Activated CD8-positive, alpha-beta memory T cell treated with anti-CD3 and anti-CD28 coated beads, Interleukin-2, amount 10 ng/mL, durations not matched to agents 7 days and 5 days (primary cell): ENCODE measurements at places on chromosomes 2 and 18. TPM values are rescaled to one million over a fixed set of nuclear protein-coding genes. Genes with fewer than 3 reads are reported as not detected.

The IMPA2 gene
- total RNA-seq = 14.1 TPM

The TM4SF20 gene
- not detected for total RNA-seq

The HTR2B gene
- not detected for total RNA-seq

The CHN1 gene
- total RNA-seq = 1.7 TPM

The CDK15 gene
- total RNA-seq = not detected

DNA sequence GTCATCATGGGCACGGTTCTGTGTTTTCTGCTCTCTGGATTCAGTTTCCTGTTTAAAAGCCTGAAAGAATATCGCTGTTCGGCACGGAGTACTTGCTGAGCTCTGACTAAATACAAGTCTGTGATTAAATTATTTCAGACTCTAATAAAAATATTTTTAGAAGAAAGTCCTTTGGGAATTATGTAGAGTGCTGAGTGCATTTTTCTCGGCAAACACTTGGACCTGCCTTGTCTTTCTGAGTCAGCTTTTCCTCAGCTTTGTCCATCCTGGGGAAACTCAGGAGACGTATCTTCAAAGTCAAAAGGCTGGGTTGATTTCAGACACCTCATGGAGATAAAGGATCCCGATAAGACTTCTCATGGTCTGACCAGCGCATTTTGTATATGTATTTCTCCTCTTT, 45.9 kb downstream of the IL1R2 start:
- H3K27ac ChIP-seq = no peak overlapping the region
- H3K4me1 ChIP-seq = peaks cover 34% of the 10 kb centered on the region

- H3K27ac ChIP-seq = no peak overlapping the region
- no peak for DNase-seq
- H3K4me1 ChIP-seq = no peaks in the 10 kb centered on the region
- no peaks in the 10 kb centered on the region for H3K36me3 ChIP-seq
These were observed 371.7 kb upstream of the MEX3C start for GRCh38 chr18:51569153-51569552.

DNA sequence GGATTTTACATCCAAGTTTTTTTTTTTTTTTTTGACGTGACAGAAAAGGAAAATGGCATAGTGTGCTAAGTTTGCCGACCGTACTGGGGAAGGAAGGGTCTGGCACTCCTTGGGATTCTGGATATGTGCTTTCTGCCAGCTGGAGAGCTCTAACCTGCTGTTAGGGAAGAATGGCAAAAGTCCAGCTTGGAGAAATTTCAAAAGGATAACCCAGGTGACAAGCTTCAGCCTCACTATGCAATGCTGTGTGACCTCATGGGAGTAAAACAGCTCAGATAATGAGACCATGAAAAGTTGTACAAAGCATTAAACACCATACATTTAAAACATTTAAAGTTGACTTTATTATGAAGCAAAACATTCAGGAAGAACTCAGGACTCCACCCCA, 10.3 kb upstream of the GPR45 start:
- DNase-seq = no peak
- peaks cover 11% of the 10 kb centered on the region for H3K4me1 ChIP-seq
- peaks cover 18% of the 10 kb centered on the region for H3K27me3 ChIP-seq
- no peak overlapping the region for H3K4me3 ChIP-seq
- H3K27ac ChIP-seq = no peak overlapping the region

- no peak overlapping the region for H3K27ac ChIP-seq
- DNase-seq = no peak
- H3K4me1 ChIP-seq = peaks cover 39% of the 10 kb centered on the region
- peaks cover 8% of the 10 kb centered on the region for H3K36me3 ChIP-seq
These were observed 4.5 kb downstream of the GFPT1 start for GRCh38 chr2:69382547-69382946.

DNA sequence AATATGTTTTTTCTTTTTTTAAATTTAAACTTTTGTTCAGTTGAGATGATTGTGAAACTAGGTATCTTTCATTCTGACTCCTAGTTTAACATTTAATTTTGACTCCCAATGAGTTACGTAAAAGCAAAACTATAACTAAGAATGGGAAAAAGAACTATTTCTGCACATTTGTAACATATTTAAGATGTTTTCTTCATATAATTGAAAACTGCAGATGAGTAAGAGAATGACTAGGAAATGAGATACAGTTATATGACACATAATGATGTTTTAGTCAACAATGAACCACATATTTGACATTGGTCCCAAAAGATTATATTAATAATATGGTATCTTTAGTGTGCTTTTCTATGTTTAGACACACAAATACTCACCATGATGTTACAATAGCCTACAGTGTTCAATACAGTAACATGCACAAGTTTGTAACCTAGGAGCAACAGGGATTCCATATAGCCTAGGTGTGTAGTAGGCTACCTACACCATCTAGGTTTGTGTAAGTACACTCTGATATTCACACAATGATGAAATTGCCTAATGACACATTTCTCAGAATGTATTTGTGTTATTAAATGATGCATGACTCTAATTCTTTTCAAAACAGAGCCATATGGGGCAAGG, 12.6 kb downstream of the ERMN start:
- peaks cover 3% of the 10 kb centered on the region for H3K27me3 ChIP-seq
- H3K4me3 ChIP-seq = no peak overlapping the region
- H3K36me3 ChIP-seq = peaks cover 5% of the 10 kb centered on the region
- peaks cover 17% of the 10 kb centered on the region for H3K4me1 ChIP-seq

- H3K27ac ChIP-seq = no peak overlapping the region
- H3K27me3 ChIP-seq = no peaks in the 10 kb centered on the region
- DNase-seq = no peak
- peaks cover 21% of the 10 kb centered on the region for H3K4me1 ChIP-seq
These were observed 671.1 kb downstream of the RNF144A start for GRCh38 chr2:7588295-7588694.

DNA sequence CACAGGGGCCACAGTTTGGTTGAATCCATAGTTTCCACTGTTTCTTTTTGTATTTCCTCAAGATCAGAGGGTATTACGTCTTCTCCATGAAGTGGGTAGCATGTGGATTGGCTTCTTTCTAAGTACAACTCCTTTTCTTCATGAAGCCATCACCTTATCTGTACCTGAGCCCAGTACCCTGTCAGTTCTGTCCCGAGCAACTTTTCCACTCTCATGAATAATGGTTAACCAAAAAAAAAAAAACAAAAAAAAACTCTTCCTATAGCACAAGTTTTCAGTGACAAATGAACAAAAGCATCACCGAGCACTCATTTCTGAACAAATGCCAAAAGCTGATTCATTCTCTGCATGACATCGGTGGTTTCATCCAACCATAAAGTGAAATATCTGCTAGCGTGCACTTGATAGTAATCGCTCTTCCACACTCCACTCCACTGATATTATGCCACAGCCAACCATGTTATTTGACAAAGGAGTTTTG, 53.0 kb upstream of the CCDC150 start:
- H3K27ac ChIP-seq = no peak overlapping the region
- DNase-seq = no peak
- no peaks in the 10 kb centered on the region for H3K36me3 ChIP-seq
- H3K4me1 ChIP-seq = peaks cover 8% of the 10 kb centered on the region

DNA sequence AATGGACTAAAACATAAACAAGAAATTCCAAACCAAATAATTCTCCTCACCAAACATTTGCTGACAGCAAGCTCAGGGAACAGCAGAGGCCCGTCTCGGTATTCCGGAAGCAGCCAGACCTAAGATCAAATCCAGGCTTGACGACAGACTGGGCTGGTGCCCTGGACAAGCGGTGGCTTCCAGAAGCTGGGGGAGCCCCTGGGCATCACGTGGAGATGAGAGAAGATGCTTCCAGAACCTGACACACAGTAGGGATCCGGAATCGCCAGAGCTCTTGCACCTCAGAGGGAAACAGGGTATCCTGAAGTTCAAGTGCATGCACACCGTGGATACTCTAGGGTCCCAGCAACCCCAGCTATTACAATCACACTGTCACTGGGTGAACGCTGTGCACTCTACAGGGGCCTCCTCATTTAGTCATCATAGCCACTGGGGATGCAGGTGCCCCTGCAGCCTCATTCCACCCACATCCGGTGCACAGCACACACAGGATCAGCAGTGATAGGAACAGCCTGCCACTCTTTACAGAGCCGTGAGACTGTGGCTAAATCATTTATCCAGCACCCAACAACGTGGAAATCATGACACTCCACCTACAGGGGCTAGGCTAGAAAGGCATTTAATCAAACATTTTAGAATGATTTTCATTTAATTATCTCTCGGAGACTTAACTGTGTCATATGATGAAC, 102.6 kb downstream of the HDAC4 start:
- peaks cover 66% of the 10 kb centered on the region for H3K4me1 ChIP-seq
- peaks cover 1% of the 10 kb centered on the region for H3K36me3 ChIP-seq
- peak overlapping the region; percentile 70 for H3K4me3 ChIP-seq
- peak overlapping the region; percentile 85 for H3K27ac ChIP-seq

DNA sequence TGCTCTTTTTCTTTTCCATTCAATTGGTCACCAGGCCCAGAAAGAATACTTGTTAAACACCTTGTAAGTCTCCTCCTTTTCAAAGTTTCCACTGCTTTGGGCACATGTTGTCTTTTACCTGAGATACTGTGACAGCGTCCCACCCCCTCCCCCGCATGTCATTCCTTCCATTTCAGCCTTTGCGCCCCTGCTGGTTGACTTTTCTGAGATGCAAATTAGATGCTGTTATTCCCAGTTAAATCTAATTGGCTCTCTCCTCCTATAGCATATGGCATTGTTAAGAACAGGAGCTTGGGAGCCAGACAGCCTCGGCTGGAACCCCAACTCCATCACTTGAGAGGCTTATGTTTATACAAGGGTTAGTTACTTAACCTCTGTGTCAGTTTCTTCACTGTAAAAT, 80.3 kb upstream of the GAREM1 start:
- no peaks in the 10 kb centered on the region for H3K4me1 ChIP-seq
- H3K27me3 ChIP-seq = peaks cover 13% of the 10 kb centered on the region
- no peak for DNase-seq
- no peaks in the 10 kb centered on the region for H3K36me3 ChIP-seq
- no peak overlapping the region for H3K27ac ChIP-seq
- no peak overlapping the region for H3K4me3 ChIP-seq

DNA sequence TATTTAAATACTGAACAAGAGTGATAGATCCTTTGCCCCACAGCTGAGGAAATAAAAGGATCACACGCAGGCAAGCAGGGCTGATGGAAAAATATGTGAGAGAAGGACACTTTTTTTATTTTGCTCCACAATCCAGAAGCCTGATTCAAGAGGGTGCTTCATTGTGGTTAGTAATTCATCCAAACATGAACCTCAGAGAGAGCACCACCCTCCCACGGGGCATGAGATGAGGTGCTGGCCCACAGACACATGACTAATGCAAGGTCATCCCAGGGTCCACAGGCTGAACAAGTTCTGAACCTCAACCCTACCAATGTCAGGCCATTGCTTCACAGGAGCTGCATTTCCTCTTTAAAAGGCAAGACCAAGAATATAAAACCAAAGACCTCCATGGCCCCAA, 239.6 kb downstream of the MREG start:
- no peak overlapping the region for H3K27ac ChIP-seq
- H3K36me3 ChIP-seq = no peaks in the 10 kb centered on the region
- peaks cover 26% of the 10 kb centered on the region for H3K27me3 ChIP-seq
- H3K4me3 ChIP-seq = no peak overlapping the region

GRCh38 chr2:58834404-58834803, 593.3 kb upstream of the FANCL start:
- no peak for DNase-seq
- H3K4me3 ChIP-seq = no peak overlapping the region
- H3K36me3 ChIP-seq = no peaks in the 10 kb centered on the region
- H3K27ac ChIP-seq = no peak overlapping the region
- H3K4me1 ChIP-seq = no peaks in the 10 kb centered on the region

DNA sequence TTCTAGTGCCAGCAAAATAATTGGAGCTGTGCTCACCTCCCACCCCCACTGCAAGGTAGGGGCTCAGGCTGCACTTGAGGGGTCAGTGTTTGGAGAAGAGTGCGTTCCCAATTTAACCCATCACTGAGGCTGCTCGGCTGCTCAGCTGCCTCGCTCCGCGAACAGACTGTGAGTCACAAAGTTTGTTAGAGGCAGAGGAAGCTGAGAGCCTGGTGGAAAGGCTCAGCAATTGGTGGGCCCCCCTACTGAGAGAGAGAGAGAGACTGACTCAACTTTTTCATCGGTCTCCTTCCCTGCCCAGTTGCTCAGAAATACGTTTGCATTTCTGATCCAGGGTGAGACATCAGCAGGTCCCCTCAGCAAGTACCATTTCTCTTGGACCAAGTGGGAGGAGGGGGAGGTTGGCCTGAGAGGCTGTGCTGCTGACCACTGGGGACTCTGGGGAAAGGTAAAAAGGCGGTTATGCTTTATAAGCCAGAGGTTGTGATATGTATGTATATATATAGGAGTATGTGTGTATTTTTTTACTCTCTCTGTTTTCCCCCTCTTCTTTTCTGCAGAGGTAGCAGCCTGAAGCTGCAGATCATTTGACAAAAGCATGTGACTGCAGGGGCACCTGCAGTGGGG, 1.5 kb downstream of the EFR3B start:
- peak overlapping the region; percentile 63 for H3K4me3 ChIP-seq
- H3K27ac ChIP-seq = no peak overlapping the region
- DNase-seq = peak; percentile 64
- peaks cover 50% of the 10 kb centered on the region for H3K27me3 ChIP-seq
- peaks cover 23% of the 10 kb centered on the region for H3K4me1 ChIP-seq
- H3K36me3 ChIP-seq = no peaks in the 10 kb centered on the region

DNA sequence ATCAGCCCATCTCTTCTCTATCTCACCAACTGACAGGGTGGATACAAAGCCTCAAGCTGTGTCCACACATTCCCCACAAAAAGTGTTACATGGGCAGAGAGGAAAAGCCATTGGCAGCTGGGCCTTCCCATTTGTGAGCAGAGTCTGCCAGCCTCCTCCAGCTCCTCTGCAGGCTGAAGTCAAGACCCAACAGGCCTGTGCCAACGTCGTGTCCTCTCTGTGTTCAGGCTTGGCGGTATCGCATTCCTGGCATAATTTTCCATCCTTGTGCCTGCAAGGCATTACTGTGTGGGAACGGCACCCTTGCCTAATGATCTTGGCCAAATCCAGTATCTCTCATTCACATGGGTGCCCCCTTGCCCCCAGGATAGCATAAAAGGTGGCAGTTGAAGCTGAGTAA, 41.5 kb upstream of the APCDD1 start:
- H3K36me3 ChIP-seq = no peaks in the 10 kb centered on the region
- no peak overlapping the region for H3K4me3 ChIP-seq
- no peak for DNase-seq
- no peaks in the 10 kb centered on the region for H3K27me3 ChIP-seq
- no peak overlapping the region for H3K27ac ChIP-seq

GRCh38 chr2:100976645-100977391, 25.3 kb upstream of the RPL31 start:
- no peak overlapping the region for H3K4me3 ChIP-seq
- no peak for DNase-seq
- no peaks in the 10 kb centered on the region for H3K36me3 ChIP-seq
- no peaks in the 10 kb centered on the region for H3K27me3 ChIP-seq
- no peaks in the 10 kb centered on the region for H3K4me1 ChIP-seq

GRCh38 chr18:33583901-33584300, 5.9 kb downstream of the ASXL3 start:
- DNase-seq = no peak
- H3K4me3 ChIP-seq = no peak overlapping the region
- H3K27ac ChIP-seq = no peak overlapping the region
- H3K4me1 ChIP-seq = no peaks in the 10 kb centered on the region
- no peaks in the 10 kb centered on the region for H3K36me3 ChIP-seq

GRCh38 chr2:190843890-190844699, 36.5 kb upstream of the GLS start:
- no peak overlapping the region for H3K4me3 ChIP-seq
- no peaks in the 10 kb centered on the region for H3K27me3 ChIP-seq
- DNase-seq = peak; percentile 76
- peaks cover 25% of the 10 kb centered on the region for H3K4me1 ChIP-seq
